Amygdala (tissue), 56 donors: ENCODE measurements at places on chromosomes 7 and 10.

GRCh38 chr10:61284222-61284890, 168.8 kb downstream of the TMEM26 start:
- DNase-seq: no peak

- DNase-seq: no peak
Measured at GRCh38 chr7:39488467-39489393, 77.5 kb upstream of the YAE1 start.

GRCh38 chr10:63021225-63021624, 111.9 kb upstream of the NRBF2 start:
- DNase-seq: no peak

GRCh38 chr10:127909716-127910463, 3.0 kb downstream of the PTPRE start:
- no peak for DNase-seq

DNA sequence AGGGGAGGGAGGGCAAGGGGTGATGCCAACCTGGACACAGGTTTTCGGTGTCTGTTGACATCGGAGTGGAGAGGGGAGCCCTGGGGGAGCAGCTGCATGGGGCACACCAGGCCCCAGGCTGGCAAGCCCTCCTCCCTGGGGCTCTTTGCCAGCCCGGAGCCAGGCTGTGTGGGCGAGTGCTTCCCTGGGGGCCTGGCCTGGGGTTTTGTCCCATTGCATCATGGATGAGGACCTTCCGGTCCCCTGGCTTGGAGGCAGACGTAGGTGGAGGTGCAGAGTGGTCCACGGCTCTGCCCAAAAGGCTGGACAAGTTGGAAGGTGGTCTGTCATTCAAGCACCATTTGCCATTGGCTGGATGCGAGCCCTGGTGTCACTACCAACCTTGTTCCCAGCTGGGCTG, 34.8 kb downstream of the ZMIZ1 start:
- DNase-seq: no peak

GRCh38 chr7:120989257-120990220, 1.0 kb downstream of the CPED1 start:
- no peak for DNase-seq

- DNase-seq: no peak
Measured at GRCh38 chr7:17104419-17104818, 194.0 kb upstream of the AHR start.

- DNase-seq: no peak
Measured at GRCh38 chr7:107660381-107661080, at the start of gene SLC26A4. TSS of gene SLC26A4 (plus strand) at chr7:107660828. CDS start at chr7:107661642, 814 bp downstream.
